NK-92 treated with Interleukin-12 subunit alpha and Interleukin-12 subunit beta, amount 100 ng/mL, for 24 hours (cell line): ENCODE measurements at places on chromosomes 7 and 10.

DNA sequence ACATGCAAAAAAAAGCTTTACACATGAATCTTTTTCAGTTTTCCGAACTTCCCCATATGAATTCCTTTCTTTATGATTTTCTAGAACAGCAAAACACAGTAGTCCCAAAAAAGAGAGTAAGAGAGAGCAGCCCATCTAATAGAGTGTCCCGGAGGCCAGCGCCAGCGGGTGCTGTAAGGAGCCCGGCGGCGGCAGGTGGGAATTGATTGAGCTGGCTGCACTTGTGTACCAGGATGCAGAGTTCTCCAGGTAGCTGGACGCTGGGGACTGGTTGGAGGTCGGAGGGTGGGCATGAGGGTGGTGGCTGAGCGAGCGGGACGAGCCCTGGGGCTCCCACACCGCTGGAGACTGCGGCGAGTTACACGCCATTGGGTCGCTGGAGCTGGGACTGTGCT is 4.0 kb downstream of the DLX5 start:
- DNase-seq = no peak

GRCh38 chr7:127678337-127678736 is 26.3 kb downstream of the SND1 start:
- DNase-seq = no peak

GRCh38 chr7:94237417-94237816 is 157.3 kb upstream of the COL1A2 start:
- DNase-seq = no peak

- DNase-seq = no peak
These were observed 20.2 kb downstream of the ATOH7 start for GRCh38 chr10:68211669-68212068.

GRCh38 chr7:132045481-132045980 is 489.1 kb upstream of the PODXL start:
- no peak for DNase-seq

DNA sequence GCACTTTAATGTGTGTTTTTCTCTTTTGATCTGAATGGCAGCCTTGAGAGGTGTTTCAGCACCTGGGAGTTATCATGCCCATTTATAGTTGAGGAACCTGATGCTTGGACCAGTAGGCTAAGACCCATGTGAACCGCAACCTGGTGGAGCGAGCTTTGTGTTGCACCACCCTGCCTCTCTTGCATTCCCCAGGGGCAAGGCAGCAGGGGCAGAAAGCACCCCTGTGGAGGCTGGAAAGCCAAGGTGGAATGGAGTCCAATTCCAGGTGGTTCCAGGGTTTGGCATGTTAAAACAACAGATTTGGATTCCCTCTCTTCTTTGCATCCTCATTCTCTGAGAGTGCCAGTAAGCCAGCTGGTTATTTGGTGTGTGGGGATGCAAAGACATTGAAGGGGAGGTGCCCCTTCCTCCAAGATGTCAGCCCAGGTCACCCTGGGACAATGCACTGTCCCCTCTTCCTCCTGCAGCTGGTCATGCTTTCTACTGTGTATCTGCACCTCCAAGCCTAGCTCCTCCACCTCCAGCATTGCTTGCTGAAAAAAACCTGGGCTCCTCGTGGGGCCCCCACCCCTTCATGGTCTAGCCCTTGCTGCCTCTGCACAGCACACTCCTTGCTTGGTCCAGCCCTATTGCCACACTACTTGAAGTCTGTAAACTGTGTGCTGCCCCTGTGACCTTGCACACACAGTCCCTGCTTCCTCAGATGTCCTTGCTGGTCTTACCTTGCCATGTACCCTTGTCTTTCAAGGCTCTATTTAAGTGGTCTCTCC is 5.6 kb upstream of the CDH23 start:
- DNase-seq = no peak

DNA sequence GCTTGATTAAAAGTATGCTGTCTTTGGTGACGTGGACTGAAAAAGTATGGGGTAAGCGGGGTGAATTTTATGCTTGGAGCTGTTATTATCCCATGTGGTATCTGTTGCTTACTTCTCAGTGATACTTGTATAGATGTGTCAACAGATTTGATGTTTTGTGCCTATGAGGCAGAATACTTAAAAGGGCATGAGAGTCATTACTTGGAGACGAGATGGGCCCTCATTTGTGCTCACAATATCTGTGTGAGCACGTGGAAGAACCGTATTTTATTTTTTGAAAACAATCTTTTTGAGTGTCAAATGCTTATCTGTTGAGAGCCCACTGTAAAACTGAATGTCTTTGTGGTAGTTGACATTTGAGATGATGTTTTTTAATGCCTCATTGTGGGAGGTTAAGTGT is 281.9 kb downstream of the EXOC4 start:
- no peak for DNase-seq

DNA sequence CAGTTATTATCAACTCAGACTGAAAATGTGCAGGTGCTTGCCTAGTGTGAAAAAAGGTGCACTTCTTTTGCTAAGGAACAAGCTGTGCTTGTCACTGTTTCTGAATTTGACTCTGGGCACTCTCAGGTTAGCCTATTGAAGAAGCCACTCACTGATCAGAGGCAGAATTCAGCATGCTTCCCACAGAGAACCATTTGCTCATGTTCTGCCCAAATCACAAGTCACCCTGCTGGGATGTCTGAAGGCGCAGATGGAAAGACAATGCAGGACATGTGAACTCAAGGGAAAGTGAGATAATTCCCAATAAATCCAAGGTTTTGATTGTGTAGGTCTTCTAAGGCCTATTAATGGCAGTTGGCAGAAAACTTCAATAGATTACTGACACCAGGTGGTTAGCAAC is 47.8 kb upstream of the CSTF2T start:
- DNase-seq = no peak

GRCh38 chr7:45938626-45939302 is 17.7 kb upstream of the IGFBP3 start:
- DNase-seq = no peak

- DNase-seq = no peak
These were observed 93.9 kb upstream of the MINDY3 start for GRCh38 chr10:15954188-15954587.

- DNase-seq = no peak
These were observed 186.6 kb upstream of the CELF2 start for GRCh38 chr10:10831085-10831484.
